ENCODE measurements at places on chromosomes 11 and 22.
A peak's percentile ranks its signal among the peaks of the same experiment; 100 is the strongest.

- no peak for DNase-seq
These were observed 20.8 kb downstream of the MYBPC3 start for GRCh38 chr11:47331454-47332302.

DNA sequence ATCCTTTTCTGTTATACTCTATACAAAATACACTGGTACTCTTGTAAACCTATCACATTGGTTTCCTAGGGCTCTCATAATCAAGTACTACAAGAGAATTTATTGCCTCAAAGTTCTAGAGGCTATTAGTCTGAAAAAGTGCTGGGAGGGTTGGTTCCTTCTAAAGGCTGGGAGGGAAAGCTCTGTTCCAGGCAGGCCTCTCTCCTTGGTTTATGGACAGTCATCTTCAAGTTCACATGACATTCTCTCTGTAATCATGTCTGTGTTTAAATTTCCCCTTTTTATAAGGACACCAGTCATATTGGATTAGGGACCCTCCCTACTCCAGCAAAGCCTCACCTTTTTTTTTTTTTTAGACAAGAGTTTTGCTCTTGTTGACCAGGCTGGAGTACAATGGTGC, 9.1 kb downstream of the SLC36A4 start:
- no peak for DNase-seq

GRCh38 chr11:35524780-35525179, 636 bp downstream of the PAMR1 start:
- peak; percentile 49 for DNase-seq

DNA sequence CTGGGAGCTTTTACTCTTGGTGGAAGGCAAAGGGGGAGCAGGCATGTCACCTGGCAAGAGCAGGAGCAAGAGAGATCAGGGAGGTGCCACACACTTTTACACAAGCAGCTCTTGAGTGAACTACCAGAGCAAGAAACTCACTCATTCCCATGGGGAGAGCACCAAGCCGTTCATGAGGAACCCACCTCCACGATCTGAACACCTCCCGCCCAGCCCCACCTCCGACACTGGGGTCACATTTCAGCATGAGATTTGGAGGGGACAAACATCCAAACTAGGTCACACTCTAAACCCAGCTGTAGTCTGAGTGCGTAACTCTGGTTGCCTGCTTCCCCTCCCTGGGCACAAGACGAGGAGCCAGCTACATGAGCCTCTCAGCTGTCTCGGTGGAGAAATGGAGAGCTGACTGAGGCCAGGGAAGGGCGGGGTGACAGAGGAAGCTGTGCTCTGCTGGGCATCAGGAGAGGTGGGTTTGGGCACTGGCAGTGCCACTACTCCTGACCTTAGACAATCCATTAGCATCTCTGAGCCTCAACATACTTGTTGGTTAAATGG, 134.6 kb downstream of the PKNOX2 start:
- DNase-seq = no peak

- no peak for DNase-seq
These were observed 108.3 kb downstream of the PKNOX2 start for GRCh38 chr11:125272821-125273220.

- no peak for DNase-seq
These were observed 22.0 kb downstream of the TRAF6 start for GRCh38 chr11:36488096-36488495.

DNA sequence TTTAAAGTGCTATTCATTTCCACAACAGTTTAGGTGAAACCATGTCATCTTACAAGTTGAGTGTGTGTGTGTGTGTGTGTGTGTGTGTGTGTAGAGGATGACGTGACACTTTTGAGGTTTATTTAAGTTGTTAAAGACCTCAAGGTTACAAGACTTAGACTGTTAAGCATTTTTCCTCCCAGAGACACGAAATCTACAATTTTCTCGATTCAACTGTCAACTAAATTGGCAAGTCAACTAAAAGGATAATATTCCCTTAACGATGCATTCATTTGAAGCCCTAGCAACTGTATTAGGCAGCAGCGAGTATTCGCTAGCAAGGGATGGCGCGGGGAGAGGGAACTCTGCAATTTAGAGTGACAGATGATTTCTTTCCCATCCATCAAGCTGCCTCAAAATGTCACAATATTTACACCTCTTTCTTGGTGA, 17.6 kb upstream of the BDNF start:
- DNase-seq = no peak

DNA sequence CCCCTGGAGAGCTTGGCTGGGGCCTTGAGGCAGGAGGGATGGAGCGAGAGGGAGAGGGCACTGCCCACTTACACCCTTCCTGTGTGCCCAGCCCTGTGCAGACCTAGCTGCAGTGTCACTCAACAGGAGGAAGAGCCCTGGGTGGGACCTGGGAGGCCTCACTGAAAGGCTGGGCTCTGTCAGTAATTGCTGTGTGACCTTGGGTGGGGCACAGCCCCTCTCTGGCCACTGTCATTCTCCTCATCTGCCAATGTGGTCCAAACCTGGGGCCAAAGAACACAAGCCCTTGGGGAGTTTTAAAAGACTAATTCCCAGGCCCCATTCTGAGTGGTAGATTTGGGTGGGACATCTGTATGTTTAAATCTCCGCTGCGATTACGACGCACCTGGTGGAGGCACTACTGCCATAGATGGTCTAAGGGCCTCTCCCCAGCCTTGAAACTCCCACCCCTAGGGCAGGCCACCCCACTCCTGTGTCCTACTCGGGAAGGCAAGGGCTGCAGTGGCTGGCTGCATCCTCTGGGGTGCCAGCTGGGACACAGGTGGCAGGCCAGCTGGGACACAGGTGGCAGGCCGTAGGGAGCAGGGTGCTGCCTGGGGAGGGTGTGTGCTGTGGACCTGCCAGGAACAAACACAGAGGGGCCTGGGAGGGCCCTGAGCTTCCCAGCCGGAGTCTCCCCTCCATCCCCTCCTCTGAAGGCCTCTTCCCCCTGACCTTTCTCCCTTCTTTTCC, 12.3 kb upstream of the SOX10 start:
- DNase-seq = no peak

DNA sequence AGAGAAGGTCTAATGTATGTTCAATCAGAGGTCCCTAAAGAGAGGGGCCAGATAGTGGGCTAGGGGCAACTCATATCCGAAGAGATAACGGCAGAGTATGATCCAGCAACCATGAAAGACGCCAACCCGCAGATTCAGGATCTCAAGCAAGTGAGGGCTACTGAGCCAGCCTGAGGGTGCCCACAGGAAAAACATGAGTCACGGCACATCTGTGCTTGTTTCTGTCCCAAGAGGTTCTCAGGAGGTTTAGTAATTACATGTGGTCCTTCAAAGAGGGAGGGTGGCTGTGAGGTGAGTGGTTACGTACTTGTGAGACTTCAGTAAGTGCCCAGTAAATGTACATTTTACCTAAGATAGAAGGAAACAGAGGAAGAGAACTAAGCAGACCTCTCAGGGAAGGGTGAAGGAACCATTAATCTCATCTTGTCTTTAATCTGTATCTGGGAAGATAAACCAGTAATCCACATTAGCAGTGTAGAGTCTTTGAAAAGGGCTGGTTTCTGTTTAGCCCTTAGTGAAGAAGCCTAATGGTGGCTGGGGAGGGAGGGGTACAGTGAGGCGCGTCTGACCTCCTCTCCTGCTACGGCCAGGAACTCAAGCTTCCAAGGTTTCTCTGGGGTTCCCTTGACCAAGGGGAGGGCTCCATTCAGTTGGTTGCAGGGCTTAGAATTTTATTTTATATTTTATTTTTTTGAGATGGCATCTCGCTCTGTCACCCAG, 10.2 kb downstream of the SIRT3 start:
- DNase-seq = no peak

GRCh38 chr11:207863-208180, 314 bp downstream of the RIC8A start:
- peak; percentile 64 for DNase-seq

GRCh38 chr22:50686794-50687193, 14.2 kb downstream of the SHANK3 start:
- DNase-seq = no peak

GRCh38 chr11:43282607-43283440, 29.0 kb upstream of the API5 start:
- peak; percentile 42 for DNase-seq

DNA sequence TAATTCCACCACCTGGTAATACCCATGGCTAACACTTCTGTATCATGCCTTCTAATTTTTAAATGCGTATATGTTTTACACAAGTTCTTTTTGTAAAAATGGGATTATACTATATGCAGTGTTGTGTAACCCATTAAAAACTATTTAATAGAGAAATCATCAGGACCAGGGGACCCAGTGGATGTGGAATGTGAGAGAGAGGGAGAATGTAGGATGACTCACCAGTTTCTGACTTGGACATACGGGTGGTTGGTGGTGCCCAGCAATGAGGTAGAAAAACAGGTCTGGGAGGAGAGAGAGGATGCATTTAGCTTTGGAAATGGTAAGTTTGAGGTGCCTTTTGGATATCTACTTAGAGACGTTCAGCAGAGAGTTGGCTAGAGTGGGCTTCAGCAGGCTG, 112.0 kb upstream of the TBCEL start:
- no peak for DNase-seq

GRCh38 chr11:98531576-98531975, 489.2 kb upstream of the CNTN5 start:
- DNase-seq = no peak

- DNase-seq = no peak
These were observed 74.1 kb downstream of the TRIM29 start for GRCh38 chr11:120063686-120064340.

DNA sequence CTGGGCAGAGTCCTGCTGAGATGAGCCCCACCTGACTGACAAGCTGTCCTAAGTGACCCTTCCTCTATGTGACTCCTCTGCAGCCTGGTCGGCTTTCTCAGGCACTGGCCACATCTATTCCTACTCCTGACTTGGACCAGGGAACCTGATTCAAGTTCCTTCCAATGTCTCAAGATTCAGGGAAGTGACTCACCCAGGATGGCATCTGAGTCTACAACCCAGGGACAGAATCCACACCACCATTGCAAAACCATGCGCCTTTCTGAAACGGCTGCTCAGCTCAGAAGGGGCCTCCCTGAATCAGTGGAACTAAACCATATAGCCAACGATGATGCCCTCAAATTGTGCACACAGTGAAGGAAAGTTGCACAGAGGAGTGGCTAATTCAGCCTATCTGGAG, 63.9 kb upstream of the CSNK2A3 start:
- DNase-seq = peak; percentile 25

GRCh38 chr11:64647019-64647779, 56.2 kb downstream of the SLC22A12 start:
- no peak for DNase-seq

DNA sequence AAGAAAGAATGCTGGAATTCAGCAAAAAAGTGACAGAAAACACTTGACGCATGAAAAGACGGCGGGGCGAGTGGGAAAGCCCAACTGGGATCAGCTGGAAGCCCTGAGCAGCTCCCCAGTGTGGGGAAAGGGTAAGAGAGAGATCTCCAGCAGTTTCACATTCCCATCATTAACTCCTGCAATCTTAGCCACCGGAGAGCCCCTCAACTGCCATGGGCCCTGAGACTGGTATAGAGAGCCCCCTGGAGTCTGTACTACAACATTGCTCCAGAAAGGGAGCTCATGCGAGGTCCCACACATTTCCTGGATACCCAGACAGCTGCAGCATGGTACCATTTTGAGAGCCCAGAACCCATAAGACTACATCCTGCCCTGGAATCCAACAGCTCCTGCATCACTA, 31.1 kb downstream of the MRGPRX4 start:
- peak; percentile 11 for DNase-seq

GRCh38 chr11:16395601-16396000, 39.3 kb upstream of the SOX6 start:
- peak; percentile 5 for DNase-seq

DNA sequence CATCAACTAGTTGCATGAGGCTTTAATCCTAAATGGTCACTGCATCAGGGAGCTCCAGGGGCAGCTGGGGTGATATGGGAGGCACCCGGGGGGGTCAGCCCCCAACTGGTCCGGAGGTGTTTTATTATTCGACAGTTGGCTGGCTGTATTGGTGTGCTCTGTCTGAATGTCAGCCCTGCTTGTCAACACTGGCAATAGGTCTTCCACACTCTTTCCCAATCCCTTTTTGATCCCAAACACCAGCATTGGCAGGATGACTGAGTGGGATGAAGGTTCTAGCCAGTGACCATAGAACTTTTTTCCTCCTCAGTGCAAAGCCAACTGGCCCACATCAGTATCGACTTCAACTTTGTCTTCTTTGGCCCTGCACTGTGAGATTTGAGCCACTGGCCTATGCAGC, 8.9 kb upstream of the LDLRAD3 start:
- no peak for DNase-seq

DNA sequence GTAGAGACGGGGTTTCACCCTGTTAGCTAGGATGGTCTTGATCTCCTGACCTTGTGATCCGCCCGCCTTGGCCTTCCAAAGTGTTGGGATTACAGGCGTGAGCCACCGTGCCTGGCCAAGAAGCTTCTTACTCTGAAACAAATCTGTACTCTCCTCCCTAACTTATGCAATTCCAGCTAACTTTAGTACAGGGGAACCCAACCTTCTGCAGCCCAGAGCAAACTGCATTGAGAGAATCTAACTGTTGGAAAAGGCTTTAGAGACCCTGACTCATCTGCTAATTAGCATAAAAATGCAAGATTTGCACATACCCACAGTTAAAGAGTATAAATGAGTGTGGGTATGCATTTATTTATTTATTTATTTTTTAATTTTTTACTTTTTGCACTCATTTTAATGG, 64.8 kb downstream of the APOL5 start:
- DNase-seq = no peak

- no peak for DNase-seq
These were observed 61.3 kb downstream of the BCL2L13 start for GRCh38 chr22:17699696-17700340.

DNA sequence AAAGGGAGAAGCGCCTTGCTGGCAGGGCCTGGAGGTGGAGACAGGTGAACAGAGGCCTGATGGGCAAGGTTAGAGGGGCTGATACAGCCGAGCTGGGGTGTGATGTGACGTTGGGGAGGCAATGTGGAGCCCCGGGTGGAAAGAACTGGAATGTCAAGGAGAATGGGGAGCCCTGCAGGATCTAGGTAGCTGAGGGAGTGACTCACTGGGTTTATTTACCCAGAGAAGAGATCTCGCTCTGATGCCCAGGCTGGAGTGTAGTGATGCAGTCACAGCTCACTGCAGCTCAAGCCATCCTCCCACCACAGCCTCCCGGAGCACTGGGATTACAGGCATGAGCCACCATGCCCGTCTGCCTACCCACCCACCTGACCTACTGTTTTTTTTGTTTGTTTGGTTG, 1.9 kb upstream of the CYB5R3 start:
- DNase-seq = peak; percentile 71

GRCh38 chr11:100929377-100929776, 200.2 kb downstream of the PGR start:
- DNase-seq = no peak
